Uterus (tissue), 4 donors: ENCODE measurements at places on chromosomes 1 and 21.

DNA sequence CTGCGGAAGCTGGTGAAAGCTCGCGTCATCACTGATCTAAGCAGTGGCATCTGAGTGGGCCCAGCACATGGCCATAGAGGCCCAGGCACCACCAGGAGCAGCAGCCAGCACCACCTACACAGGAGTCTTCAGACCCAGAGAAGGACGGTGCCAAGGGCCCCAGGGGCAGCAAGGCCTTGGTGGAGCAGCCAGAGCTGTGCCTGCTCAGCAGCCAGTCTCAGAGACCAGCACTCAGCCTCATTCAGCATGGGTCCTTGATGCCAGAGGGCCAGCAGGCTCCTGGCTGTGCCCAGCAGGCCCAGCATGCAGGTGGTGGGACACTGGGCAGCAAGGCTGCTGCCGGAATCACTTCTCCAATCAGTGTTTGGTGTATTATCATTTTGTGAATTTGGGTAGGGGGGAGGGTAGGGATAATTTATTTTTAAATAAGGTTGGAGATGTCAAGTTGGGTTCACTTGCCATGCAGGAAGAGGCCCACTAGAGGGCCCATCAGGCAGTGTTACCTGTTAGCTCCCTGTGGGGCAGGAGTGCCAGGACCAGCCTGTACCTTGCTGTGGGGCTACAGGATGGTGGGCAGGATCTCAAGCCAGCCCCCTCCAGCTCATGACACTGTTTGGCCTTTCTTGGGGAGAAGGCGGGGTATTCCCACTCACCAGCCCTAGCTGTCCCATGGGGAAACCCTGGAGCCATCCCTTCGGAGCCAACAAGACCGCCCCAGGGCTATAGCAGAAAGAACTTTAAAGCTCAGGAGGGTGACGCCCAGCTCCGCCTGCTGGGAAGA lies 3.2 kb upstream of the ARTN start:
- no peaks in the 10 kb centered on the region for H3K27me3 ChIP-seq
- H3K4me1 ChIP-seq: peaks cover 11% of the 10 kb centered on the region
- H3K36me3 ChIP-seq: no peaks in the 10 kb centered on the region
- no peak overlapping the region for H3K4me3 ChIP-seq

- H3K36me3 ChIP-seq: no peaks in the 10 kb centered on the region
- no peak overlapping the region for H3K4me3 ChIP-seq
- H3K4me1 ChIP-seq: no peaks in the 10 kb centered on the region
These were observed 199.4 kb upstream of the DAB1 start for GRCh38 chr1:57623039-57623790.

GRCh38 chr1:51956528-51957509 lies 33.7 kb downstream of the RAB3B start:
- H3K27me3 ChIP-seq: no peaks in the 10 kb centered on the region
- no peaks in the 10 kb centered on the region for H3K36me3 ChIP-seq
- no peak overlapping the region for H3K27ac ChIP-seq
- no peak for DNase-seq
- H3K4me3 ChIP-seq: no peak overlapping the region
- H3K4me1 ChIP-seq: no peaks in the 10 kb centered on the region

- no peaks in the 10 kb centered on the region for H3K27me3 ChIP-seq
- H3K4me1 ChIP-seq: no peaks in the 10 kb centered on the region
- DNase-seq: no peak
- H3K36me3 ChIP-seq: no peaks in the 10 kb centered on the region
These were observed 33.0 kb upstream of the DNAJC6 start for GRCh38 chr1:65276197-65276939.

DNA sequence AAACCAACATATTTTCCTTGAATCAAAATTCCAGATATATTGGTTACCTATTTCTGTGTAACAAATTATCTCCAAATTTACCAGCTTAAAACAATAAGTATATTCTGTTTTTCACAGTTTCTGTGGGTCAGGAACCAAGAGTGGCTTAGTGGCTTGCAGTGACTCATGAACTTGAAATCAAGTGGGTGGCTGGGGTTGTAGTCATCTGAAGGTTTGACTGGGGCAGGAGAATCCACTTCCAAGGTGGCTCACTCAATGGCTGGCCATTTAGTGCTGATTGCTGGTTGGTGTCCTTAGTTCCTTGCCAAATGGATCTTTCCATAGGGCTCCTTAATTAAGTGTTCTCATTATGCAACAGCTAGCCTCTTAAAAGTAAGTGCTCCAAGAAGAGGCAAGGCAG lies 43.8 kb downstream of the ALG14 start:
- no peaks in the 10 kb centered on the region for H3K4me1 ChIP-seq
- H3K36me3 ChIP-seq: no peaks in the 10 kb centered on the region
- H3K4me3 ChIP-seq: no peak overlapping the region
- DNase-seq: no peak
- no peak overlapping the region for H3K27ac ChIP-seq
- no peaks in the 10 kb centered on the region for H3K27me3 ChIP-seq

DNA sequence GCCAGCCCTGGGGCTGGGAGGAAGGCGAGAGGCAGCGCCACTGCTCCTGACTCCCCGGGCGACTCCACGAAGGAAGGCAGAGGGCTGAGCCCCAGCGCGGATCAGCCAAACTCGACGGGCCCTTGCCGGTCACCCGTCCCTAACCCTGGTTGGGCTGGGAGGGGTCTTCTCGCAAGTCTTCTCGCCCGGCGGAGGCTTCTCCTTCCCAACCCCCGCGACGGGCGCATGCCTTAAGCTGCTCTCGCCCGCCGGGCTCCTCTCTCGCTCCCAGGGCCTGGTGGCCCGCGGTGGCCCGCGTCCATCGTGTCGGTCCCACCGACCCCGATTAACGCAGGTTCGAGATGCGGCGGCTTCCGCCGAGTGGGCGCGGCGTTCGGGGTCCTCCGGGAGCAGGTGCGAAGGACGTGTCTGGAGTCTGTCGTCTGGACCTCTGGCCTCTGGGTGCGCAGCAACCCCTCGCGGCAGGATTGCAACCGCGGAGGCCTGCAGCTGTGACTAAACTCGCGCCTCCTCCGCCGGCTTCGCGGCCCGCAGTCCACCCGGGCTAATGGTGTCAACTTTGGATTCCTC lies 29.0 kb upstream of the PPM1J start:
- H3K4me3 ChIP-seq: no peak overlapping the region
- no peak overlapping the region for H3K27ac ChIP-seq
- peak; percentile 20 for DNase-seq
- no peaks in the 10 kb centered on the region for H3K27me3 ChIP-seq
- H3K4me1 ChIP-seq: no peaks in the 10 kb centered on the region

DNA sequence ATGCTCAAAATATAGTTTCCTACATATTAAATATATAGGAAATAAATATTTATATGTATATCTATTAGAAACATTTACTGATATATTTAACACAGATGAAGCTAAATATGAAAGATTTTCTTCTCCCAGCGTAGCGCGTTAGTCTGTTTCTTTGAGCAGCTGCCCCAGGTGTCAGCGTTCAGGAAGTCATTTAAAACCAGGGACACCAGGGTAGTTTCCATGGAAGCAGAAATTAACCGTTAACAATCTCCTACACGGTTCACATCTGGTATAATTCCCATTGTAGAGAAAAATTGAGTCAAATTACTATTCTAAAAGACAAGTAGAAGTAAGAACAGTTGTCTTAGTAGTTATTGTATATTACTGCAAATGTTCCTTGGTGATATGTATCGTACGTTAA lies 1443.7 kb downstream of the MRPL39 start:
- no peak for DNase-seq
- no peak overlapping the region for H3K27ac ChIP-seq
- no peaks in the 10 kb centered on the region for H3K4me1 ChIP-seq
- H3K4me3 ChIP-seq: no peak overlapping the region
- no peaks in the 10 kb centered on the region for H3K27me3 ChIP-seq

DNA sequence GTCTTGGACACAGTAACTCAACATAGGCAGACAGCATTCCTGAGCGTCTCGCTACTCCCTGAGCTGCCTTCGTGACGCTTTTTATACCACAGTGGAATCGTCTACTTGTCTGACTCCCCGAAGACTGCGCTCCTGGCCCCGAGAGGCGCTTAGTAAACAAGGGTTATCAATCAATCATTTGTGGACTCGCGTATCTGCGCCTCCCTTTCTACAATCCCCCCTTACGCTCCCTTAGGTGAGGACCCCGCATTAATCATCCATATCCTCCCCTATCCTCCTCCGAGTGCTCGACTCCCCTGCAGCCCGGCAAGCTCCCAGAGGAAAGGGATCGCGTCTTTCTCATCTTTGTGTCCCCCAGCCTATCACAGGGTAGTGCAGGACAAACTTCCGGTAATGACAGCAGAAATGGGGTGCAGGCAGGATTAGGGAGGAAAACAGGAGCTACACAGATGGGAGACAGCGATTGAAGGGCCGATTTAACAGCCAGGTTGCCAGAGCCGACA lies 522 bp downstream of the TMEM59 start:
- DNase-seq: peak; percentile 19
- no peaks in the 10 kb centered on the region for H3K36me3 ChIP-seq
- H3K4me3 ChIP-seq: peak overlapping the region; percentile 73

GRCh38 chr1:200275816-200276453 lies 133.9 kb downstream of the ZNF281 start:
- H3K27ac ChIP-seq: no peak overlapping the region
- no peak for DNase-seq
- H3K27me3 ChIP-seq: no peaks in the 10 kb centered on the region

GRCh38 chr1:156485984-156486383 lies 14.6 kb downstream of the MEF2D start:
- no peaks in the 10 kb centered on the region for H3K27me3 ChIP-seq
- no peak for DNase-seq

DNA sequence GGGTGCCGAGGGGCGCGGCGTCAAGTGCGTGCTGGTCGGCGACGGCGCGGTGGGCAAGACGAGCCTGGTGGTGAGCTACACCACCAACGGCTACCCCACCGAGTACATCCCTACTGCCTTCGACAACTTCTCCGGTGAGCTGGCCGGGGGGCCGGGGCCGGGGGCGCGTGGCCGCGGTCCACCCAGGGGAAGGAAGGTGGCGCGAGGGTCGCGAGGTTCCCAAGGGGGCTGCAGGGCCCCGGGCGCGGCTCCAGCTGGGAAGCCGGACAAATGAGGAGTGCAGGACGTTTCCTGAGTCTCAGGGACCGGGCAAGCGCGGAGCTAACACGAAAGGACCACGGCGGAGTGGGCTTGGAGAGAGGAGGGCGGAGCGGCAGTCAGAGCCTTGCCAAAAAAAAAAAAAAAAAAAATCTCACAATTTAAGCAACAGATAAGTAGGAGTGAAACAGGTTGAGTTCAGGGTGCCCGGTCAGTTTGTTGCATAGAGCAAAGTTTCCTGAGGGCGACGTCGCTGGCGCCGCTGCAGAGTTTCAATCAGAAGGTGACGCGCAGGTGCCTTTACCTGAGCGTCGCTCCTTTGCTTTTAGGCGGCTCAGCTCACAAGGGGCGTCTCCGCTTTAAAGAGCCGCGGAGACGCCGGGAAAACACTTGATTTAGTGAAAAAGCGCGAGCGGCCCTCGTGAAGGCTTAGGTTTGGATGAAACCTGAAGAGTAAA lies 750 bp downstream of the RHOU start:
- peak; percentile 64 for DNase-seq
- peak overlapping the region; percentile 85 for H3K27ac ChIP-seq
- H3K36me3 ChIP-seq: no peaks in the 10 kb centered on the region
- H3K27me3 ChIP-seq: no peaks in the 10 kb centered on the region
- peak overlapping the region; percentile 55 for H3K4me3 ChIP-seq

DNA sequence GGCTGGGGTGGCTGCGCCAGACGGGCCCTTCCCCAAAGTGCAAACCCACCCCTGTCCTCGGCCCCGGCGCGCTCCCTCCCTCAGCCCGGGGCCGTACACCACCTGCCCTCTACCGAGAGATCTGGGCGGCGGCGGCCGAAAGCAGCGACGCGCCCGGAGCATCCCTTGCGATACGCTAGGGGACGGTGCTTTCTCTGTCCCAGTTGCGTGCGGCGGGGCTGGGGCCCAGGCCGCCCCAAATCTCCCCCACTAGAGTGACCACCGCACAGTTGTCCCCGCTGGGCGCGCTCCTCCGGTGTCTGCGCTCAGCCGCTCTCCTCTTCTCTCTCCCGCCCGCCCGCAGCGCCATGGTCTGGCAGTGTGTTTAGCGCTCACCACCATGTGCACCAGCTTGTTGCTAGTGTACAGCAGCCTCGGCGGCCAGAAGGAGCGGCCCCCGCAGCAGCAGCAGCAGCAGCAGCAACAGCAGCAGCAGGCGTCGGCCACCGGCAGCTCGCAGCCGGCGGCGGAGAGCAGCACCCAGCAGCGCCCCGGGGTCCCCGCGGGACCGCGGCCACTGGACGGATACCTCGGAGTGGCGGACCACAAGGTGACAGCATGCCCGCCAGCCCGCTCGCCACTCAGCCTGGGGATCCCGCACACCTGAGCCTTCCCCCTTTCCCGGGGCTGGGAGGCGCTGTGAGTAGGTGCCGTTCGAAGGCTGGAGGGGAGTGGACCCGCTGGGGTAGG lies 1.0 kb downstream of the ST6GALNAC5 start:
- peak overlapping the region; percentile 42 for H3K4me3 ChIP-seq
- H3K4me1 ChIP-seq: no peaks in the 10 kb centered on the region
- no peaks in the 10 kb centered on the region for H3K36me3 ChIP-seq
- peak; percentile 17 for DNase-seq

DNA sequence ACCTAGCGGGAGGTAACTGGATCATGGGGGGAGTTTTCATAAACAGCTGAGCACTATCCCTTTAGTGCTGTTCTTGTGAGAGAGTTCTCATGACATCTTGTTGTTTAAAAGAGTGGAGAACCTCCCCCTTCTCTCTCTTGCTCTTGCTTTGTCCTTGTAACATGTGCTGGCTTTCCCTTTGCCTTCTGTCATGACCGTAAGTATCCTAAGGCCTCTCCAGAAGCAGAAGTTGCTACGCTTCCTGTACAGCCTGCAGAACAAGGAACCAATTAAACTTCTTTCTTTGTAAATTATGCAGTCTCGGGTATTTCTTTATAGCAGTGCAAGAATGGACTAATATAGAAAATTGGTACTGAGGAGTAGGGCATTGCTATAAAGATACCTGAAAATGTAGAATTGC lies 515.6 kb downstream of the NEGR1 start:
- H3K4me1 ChIP-seq: no peaks in the 10 kb centered on the region
- H3K27ac ChIP-seq: no peak overlapping the region
- H3K36me3 ChIP-seq: no peaks in the 10 kb centered on the region
- DNase-seq: no peak
- no peak overlapping the region for H3K4me3 ChIP-seq

DNA sequence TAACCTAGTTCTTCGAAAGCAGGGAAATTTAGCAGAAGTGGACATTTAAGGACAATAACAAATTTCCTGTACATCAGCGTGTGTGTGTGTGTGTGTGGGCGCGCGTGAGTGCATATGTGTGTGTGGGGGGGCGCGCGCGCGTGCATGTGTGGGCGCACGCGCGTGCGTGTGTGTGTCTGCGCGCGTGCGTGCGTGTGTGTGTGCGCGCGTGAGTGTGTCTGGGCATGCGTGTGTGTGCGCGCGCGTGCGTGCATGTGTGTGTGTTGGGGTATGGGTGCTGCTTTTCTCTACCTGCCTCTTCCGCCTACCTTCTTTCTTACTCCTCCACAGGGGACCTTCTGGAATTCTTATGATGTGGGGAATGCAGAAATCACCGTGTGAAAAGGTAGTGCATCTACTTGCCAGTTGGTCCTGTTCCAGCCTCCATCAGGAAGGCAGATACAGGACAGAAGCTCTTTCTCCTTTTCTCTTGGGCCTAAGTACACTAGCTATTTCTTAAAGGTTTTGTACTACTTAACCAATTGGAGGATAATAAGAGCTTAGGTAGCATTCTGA lies 165.4 kb upstream of the KCNK2 start:
- no peak overlapping the region for H3K27ac ChIP-seq
- DNase-seq: no peak
- H3K36me3 ChIP-seq: no peaks in the 10 kb centered on the region
- H3K4me3 ChIP-seq: no peak overlapping the region
